ENCODE measurements at places on chromosomes 1 and 21. TPM values are rescaled to one million over a fixed set of nuclear protein-coding genes. Genes with fewer than 3 reads are reported as not detected.

Gene FNBP1L
- total RNA-seq = 0.21 TPM

Gene PRKAA2
- not detected for total RNA-seq

Gene S100A3
- not detected for total RNA-seq

Gene MACO1
- total RNA-seq = 8.6 TPM

Gene PCSK9
- total RNA-seq = not detected

Gene GFI1
- 42.8 TPM for total RNA-seq

Gene CD160
- not detected for total RNA-seq

Gene IVL
- total RNA-seq = not detected

Gene DHX9
- total RNA-seq = 194 TPM

Gene CCDC17
- 0.62 TPM for total RNA-seq

Gene RXFP4
- 0.29 TPM for total RNA-seq

Gene WNT2B
- total RNA-seq = 0.12 TPM

Gene ZFP69B
- total RNA-seq = 11.2 TPM

Gene LCE2A
- not detected for total RNA-seq

Gene CCDC18
- 16.2 TPM for total RNA-seq

Gene C1orf232
- total RNA-seq = not detected

Gene UQCRHL
- total RNA-seq = 1.7 TPM

Gene HSD11B1
- total RNA-seq = 6.7 TPM

Gene EDN2
- total RNA-seq = not detected

Gene GPR157
- 0.94 TPM for total RNA-seq

Gene TTC24
- total RNA-seq = 3.1 TPM

Gene RGS18
- not detected for total RNA-seq

Gene TRIM45
- 0.17 TPM for total RNA-seq

Gene TLR5
- 0.67 TPM for total RNA-seq

Gene SPRR2A
- total RNA-seq = not detected

Gene USH2A
- total RNA-seq = not detected

All from activated naive CD4-positive, alpha-beta T cell treated with anti-CD3 and anti-CD28 coated beads for 36 hours (primary cell).